Esophagus squamous epithelium (tissue), 5 donors: ENCODE measurements at places on chromosomes 7 and 10. TPM values are rescaled to one million over a fixed set of nuclear protein-coding genes. Genes with fewer than 3 reads are reported as not detected.

DNA sequence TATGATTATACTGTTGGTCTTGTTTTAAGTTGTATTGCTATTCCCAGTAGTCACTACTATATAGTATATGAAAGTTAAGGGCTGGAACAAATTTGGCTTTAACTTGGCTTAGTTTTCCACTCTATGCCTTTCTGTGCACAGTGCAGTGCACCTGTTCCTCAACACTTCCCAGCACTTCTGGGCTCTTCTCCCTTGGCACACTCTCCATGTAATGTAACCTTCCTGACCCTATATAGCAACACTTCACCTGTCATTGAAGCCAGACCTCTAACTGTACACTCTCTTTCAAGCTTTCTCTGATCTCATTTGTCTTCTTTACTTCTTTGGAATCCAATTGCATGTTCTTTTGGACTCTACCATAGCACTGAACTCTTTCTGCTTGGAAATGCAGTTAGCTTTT lies 83.9 kb upstream of the SMIM30 start:
- no peak for DNase-seq

DNA sequence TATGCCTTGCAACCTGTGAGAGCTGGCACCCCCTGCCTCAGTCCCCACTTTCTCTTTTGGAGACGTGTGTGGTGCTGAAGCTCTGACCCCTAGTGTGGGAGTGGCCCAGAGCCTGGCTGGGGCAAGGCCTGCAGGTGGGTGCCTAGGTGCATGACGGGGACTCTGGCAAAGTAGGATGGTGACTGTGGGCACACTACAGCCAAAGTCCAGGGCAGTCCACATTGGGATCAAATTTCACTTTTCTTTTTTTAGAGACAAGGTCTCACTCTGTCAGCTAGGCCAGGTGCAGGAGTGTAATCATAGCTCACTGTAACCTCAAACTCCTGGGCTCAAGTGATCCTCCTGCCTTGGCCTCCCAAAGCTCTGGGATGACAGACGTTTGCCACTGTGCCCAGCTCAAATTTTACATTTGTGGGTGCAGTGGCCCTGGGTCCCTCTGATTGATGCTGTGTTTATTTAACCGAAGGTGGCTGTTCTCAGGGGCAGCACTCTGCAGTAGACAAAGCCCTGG lies 52.3 kb downstream of the NEURL1 start:
- no peak for DNase-seq

- DNase-seq = no peak
These were observed 358.8 kb downstream of the CALN1 start for GRCh38 chr7:72053292-72053691.

- DNase-seq = no peak
These were observed 113.4 kb downstream of the ABCC2 start for GRCh38 chr10:99895867-99896266.

GRCh38 chr7:117737926-117738325 lies 135.3 kb downstream of the CTTNBP2 start:
- DNase-seq = no peak

DNA sequence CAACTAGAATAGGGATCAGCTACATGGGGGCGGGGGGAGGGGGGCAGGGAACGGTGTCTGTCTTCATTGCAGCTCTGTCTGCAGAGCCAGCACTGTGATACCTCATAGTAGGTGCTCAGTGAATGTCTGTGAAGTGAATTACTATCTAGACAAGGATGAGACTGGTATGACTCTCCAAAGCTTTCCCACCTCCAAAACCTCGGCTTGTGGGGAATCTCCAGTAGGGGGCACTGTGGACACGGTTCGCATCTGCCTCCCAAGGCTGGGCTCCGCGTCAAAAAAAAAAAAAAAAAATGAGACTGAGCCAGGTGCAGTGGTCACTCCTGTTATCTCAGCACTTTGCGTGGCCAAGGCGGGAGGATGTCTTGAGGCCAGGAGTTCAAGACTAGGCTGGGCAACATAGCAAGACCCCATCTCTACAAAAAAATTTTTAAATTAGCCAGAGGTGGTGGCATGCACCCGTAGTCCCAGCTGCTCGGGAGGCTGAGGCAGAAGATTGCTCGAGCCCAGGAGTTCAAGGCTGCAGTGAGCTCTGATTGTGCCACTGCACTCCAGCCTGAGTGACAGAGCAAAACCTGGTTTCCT lies 9.6 kb downstream of the TRIM56 start:
- DNase-seq = no peak

- no peak for DNase-seq
These were observed 57.0 kb upstream of the DKK1 start for GRCh38 chr10:52256832-52257691.

DNA sequence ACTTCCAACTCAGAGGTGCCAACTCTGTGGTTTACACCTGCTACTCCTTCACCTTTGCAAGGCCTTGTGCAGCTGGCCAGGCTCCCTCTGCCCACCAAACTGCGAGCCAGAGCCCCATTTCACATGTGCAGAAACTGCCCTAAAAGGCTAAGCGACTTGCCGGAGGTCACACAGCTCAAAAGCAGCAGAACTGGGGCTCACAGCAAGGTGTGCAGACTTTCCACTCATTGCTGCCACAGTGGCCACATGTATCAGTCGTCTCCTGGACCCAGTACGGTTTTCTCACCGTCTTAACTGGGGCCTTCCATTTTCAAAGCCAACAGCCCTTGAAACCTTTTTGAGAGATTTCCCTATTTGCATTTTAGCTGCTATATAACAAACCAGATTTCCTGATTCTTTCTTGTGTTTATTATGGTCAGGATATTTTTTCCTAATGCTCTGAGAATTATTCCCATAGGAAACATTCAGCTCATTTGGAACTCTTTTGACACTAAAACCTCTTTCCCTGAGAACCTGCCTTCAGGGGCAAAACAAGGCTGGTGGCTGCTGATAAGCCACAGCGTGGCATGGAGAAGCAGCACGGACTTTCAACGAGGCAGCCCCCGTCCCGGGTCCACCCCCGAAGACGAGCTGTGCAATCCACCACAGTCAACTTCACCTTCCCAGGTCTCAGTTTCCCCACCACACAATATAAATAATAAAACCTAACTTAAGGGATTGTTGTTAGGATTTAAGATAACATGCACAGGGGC lies 29.9 kb downstream of the SORBS1 start:
- DNase-seq = no peak

DNA sequence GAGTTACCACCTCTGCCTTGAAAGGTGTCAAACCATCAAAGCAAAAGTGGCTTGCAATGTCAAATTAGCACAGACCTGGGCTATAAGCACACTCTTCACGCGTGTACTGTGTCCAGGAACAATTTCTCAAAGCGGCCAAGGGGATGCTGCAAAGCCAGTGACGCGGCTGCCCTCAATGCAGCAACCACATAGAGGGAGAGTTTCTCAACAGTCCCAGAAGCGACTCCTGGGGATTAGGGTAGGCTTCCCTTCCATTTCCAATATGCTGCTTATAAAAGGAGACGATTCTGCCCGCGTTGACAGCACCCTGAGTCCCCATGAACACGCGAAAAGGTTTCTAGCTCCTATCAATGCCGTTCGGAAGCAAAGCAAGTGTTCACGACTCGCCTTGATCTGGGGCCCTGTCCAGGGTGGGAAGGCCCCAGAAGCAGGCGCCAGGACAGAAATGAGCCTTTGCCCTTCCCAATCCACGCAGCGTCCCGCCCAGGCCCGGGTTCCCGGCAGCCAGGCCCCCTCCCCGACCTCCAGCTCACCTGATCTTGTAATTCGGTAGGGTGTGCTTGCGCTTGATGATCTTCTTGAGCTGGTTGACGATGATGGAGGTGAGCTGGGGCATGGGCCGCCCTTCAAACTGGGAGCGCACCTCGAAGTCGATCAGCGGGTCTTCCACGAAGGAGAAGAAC lies 1.3 kb downstream of the PDZD8 start:
- DNase-seq = no peak

- no peak for DNase-seq
These were observed 17.8 kb downstream of the HDAC9 start for GRCh38 chr7:18513343-18513742.

DNA sequence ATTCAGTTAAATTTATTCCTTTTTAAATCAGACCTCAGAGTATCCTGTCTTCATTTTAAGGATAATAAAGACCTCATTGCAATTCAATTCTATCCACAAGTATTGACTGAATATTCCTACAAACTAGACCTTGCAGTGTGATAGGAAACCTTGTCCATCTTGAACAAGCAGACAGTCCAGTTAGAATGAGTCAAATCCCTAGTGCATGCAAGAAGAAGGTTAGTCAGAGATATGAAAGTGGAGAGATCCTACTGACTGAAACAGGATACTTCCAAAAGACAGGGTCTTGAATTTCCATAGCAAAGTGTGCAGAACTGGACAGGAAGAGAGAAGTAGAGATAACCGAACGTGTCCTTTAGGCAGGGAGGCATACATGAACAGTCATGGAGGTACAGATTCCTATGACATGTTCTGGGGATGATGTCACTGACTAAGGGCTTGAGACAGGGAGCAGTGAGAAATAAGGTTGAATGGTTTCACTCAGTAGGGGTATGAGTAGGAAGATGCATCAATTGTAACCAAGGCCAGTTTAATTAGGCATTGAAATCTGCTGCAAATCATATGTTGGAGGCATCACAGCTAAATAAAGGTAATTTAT lies 45.2 kb downstream of the PPP1R3A start:
- DNase-seq = no peak

- DNase-seq = no peak
These were observed 203.7 kb downstream of the EBF3 start for GRCh38 chr10:129760416-129760815.

DNA sequence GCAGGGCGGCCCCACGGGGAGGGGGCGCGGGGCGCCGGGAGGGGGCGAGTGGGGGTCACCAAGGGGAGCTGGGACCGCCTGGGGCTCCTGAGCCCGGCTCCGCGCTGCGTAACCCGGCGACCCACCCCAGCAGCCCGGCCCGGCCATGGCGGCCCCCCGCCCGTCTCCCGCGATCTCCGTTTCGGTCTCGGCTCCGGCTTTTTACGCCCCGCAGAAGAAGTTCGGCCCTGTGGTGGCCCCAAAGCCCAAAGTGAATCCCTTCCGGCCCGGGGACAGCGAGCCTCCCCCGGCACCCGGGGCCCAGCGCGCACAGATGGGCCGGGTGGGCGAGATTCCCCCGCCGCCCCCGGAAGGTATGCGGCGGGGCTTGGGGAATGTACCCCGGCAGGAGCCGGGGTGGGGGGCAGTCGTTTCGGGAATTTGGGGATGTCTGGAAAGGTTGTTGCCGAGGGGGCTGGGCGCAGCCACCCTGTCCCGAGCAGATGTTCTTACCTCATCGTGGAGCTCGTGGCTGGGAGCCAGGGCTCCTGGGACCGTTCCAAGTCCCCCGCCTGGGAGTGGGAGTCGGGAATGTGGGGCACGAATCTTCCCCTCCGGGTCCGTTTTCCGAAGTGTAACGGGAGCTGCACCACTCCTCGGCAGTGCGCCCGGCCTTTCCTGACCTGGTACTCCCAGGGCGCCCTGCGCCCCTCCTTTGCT lies 431 bp downstream of the ZYX start:
- no peak for DNase-seq

GRCh38 chr10:133453516-133454203 lies at the start of gene SCART1:
TSS of gene SCART1 (plus strand) at chr10:133453945. CDS start at chr10:133453998, 53 bp downstream.
- DNase-seq = no peak

DNA sequence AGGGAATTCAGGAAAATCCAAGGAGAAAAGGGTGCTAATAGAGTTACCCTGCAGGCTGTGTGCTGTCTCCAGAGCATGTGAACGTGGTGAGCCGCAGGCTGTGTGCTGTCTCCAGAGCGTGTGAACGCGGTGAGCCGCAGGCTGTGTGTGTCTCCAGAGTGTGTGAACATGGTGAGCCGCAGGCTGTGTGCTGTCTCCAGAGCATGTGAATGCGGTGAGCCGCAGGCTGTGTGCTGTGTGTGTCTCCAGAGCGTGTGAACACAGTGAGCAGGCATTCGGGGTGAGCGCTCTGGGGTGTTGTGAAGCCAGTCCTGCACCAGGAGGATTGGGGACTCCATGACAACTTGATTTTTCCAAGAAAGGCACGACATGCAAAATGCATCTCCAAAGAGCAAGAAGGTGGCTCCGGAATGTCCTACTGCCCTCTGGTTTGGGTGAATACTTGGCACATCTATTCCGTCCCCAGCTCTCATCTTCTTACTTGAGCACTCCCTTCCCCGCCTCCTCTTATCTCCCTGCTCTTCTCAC lies 407.9 kb upstream of the SHH start:
- no peak for DNase-seq

GRCh38 chr10:87979847-87980246 lies 116.4 kb downstream of the PTEN start:
- no peak for DNase-seq

Gene ABCC2
- total RNA-seq = 0.61 TPM
